Mucosa of descending colon (tissue), 3 donors: ENCODE measurements at places on chromosomes 3 and 15. TPM values are rescaled to one million over a fixed set of nuclear protein-coding genes. Genes with fewer than 3 reads are reported as not detected.

OXTR gene
- total RNA-seq, result 0.52 TPM

HACL1 gene
- total RNA-seq, result 24.2 TPM

CEP19 gene
- total RNA-seq, result 0.23 TPM

MAP6D1 gene
- total RNA-seq, result 1.2 TPM

GADL1 gene
- total RNA-seq, result not detected

PLA2G4D gene
- total RNA-seq, result 0.49 TPM

SLC15A2 gene
- total RNA-seq, result 8.6 TPM

DNA sequence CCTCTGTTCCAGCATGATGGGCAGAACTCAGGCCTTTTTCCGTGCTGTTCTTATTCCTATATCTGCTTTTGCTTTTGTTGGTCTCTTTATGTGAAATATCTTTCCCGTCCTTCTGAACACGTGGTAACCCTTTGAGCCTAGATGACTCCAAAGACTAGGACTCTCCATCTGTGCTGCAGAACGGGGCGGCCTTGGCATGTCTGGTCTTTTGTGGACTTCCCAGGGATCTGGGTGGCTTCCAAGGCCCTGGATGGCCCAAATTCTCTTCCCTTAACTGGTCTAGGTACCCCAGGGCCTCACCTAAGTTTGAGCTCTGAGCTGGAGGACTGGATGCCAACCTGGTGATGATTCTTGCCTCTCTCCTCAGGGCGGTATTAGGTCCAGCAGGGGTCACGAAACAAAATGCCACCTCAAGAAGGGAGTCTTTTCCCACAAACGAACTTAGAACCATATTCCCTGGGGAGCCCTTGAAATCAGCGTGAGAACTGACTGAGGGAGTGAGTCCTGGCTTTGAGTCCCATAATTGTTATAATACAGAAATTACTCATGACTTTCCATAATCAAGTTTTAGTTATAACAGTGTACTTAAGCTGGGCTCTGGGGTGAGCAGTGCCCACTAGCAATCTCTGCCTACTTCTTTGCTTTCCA lies 13.8 kb downstream of the TLNRD1 start:
- DNase-seq, result no peak

DNA sequence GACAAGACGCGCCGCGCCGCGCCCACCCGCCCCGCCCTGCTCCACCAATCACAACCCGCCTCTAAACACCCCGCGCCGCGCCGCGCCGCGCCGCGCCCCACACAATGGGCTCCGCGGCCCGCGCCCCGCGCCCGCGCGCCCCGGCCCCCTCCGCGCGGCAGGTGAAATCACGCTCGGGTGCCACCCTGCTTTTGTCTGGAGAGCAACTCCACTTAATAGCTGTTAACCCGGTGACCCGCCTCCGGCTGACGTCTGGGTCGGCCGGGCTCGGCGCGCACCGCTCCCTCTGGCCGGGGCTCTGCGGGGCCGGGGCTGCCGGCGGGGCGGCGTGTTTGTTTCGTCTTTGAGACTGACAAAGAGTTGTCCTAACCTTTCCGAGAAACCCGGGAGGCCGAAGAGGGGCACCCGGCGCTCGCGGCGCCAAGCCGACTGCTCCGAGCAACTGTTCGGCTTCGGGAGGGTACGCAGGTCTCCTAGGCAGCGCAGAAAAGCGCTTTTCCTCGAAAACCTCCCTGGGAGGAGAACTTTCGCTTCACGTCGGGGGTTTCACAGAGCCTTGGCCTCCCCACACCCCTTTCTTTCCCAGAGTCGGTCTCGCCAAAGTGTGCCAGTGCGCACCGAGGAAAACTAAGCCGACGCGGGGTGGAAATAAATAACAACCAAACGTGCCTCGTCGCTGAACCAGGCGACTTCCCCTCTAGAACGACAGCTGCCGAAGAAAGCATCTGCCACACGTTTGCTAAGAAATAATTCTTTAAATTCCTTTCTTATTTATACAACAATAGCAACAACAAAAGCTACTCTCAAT lies 518.4 kb downstream of the FOXP1 start:
- peak; percentile 80 for DNase-seq

- DNase-seq, result no peak
Observed at GRCh38 chr3:143132246-143132980, 12.8 kb downstream of the CHST2 start.

- no peak for DNase-seq
Observed at GRCh38 chr3:69914395-69914794, 85.1 kb upstream of the SAMMSON start.

GRCh38 chr15:76163457-76164295 lies 103.9 kb downstream of the TMEM266 start:
- peak; percentile 67 for DNase-seq

GRCh38 chr15:70266412-70267121 lies 168.8 kb upstream of the TLE3 start:
- DNase-seq, result peak; percentile 47

GRCh38 chr3:100039075-100039474 lies 75.2 kb downstream of the FILIP1L start:
- no peak for DNase-seq

DNA sequence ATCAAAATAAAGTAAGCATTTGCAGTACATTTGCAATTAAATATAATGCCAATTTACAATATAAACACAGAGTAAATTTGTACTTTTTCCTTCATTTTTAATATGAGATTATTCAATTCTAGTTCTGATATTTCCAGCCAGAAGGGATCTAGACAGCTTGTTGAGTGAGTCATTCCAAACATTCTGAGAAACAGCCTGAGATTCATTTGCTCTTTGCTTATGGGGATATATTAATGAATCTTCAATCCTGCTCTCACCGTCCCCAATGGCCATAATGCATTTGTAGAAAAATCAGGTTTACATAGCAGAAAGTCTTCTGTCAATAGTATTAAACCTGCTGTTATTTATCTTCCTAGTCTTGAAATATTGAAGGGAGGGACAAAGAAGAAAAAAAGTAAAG lies 554.2 kb downstream of the TUSC7 start:
- DNase-seq, result no peak

- peak; percentile 37 for DNase-seq
Observed at GRCh38 chr3:136818769-136819391, at the start of gene SLC35G2. SLC35G2 (plus strand) TSS chr3:136819126; CDS start chr3:136854461, 35,335 bp downstream.

- DNase-seq, result no peak
Observed at GRCh38 chr3:63954182-63954581, 42.0 kb upstream of the SCAANT1 start.

DNA sequence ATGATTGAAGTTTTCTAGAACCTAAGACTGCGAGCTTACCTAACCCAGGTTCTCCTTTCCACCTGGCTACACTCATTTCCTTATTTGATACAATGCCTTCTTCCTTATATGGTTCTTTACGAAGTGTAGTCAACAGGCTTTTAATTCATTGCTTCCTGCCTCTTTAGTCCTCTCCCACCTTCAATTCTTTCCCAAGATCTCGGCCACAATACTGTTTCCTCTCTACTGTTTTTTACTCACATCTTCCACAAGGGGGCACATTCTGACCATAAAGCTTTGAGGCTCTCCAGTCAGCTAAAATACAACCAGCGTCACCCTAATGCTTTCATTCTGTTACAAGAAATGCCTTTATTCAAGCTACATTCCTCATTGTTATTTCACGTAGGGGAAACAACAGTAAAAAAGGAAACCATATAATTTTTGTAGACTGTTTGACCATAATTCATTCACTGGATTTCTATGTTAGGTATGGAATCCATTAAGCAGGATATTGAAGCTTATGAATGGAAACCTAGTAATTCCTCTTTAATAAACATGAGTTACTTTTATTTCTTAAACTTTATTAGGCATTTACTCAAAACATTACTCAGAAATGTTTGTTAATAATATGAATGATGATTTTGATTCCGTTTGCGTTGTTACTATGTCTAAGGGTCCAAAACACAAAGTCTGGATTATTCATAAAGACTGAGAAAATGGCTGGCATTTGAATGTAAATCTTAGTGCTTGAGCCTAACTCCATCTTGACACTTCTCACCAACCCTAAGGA lies 29.5 kb upstream of the VEPH1 start:
- DNase-seq, result peak; percentile 31
